Suppressor macrophage treated with lipopolysaccharide for 4 hours (primary cell): ENCODE measurements at places on chromosomes 16 and 17.

DNA sequence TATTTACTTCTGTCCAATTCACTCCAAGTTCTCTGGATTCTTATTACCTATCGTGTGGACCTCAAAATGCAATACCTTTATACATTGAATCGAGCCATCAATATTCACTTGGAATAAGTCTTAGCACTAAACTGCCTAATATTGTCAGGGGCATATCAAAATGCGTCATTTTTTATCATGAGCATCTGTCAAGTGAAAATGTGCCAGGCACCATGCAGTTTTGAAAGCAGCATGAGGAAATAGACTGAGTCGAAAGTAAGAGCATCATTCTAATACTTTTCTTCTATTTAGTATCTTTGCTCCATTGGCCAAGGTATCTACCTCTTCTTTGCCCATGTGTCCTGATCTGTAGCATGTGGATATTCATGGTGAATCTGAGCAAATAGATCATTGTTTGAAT is 1193.4 kb downstream of the CDH11 start:
- DNase-seq = no peak

DNA sequence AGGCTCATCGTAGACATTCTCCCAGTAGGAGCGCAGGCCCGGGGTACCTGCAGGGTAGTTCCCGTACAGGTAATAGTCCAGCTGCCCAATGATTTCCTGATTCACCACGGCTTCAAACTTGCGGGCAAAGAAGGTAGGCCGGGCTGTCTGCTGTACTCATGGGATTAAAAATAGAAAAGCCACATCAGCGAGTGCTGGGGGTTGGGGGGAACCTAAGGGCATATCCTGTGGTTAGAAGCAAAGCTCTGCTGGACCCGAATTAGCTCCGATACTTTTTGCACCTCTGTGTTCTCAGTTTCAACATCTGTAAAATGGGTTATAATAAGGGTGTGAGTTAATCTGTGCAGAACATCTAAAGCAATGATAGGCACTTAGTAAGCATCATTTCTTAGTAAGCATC is 336.2 kb downstream of the XYLT1 start:
- no peak for DNase-seq

DNA sequence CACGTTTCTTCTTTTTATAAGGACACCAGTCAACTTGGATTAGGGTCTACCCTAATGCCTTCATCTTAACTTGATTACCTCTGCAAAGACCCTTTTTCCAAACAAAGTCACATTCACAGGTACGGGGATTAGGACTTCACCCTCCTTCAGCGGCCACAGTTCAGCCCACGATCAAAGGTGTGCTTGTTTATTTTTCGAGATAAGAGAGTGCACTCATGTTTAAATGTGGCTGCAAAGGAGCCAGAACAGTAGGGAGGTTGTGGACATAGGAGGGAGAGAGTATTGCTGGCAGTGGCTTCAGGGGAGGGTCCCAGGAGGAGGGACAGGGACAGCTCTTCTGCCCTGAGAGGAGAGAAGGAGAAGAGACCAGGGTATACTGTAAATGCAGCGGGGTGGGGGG is 46.7 kb downstream of the MGAT5B start:
- DNase-seq = no peak

- no peak for DNase-seq
Observed at GRCh38 chr16:78553268-78554039, 454.0 kb downstream of the WWOX start.

- DNase-seq = no peak
Observed at GRCh38 chr16:81646561-81646960, 132.5 kb upstream of the PLCG2 start.

DNA sequence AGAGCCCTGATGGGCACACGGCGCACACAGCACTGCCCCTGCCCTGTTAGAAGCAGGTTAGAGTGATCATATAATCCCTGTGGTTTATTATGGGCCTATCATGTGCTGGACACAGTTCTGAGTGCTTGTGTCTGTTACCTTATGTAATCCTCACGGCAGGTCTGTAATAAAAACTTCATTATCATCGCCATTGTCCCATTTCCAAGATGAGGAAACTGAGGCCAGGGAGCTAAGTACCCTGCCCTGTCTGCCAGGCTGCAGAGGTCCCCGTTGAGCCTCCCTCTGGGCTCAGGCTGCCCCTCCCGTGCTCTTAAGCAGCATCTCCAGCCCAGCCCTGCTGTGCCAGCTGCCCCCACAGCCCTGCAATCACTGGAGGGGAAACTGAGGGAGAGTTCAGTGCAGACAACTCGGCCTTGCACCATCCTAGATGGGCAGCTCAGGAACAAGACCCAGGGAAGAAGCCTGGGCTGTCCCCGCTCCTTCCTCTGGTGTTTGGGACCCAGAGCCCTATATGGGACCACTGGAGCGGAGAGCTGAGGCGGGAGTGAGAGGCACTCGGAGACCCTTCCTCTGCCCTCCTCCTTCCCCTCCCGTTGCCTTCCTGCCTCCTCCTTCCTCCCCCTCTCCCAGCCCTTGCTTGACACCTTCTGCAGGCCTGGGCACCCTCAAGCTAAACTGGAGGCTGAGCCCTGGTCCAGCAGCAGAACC is 42.0 kb downstream of the WNT3 start:
- no peak for DNase-seq

- no peak for DNase-seq
Observed at GRCh38 chr17:70848785-70849184, 679.5 kb downstream of the KCNJ2 start.

DNA sequence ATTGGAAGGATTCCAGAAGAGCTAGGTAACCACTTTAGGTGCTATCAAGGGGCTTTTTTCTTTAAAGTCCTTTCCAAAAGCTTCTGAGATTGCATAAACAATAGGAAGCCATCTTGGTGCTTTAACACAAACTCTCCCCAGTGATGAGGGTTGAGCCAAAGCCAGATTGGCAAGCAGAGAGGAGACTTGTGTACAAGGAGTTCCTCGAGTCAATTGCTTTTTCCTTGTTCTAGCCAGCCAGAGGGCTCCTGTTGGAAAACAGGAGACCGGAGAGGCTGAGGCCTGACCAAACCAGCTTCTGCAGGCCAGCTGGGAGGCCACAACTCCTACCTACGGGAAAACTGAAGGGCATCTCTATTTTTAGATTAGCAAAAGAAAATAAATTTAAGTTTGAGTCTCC is 46.5 kb downstream of the MAPT start:
- DNase-seq = no peak

- no peak for DNase-seq
Observed at GRCh38 chr17:47120521-47121095, 68.5 kb downstream of the CDC27 start.

DNA sequence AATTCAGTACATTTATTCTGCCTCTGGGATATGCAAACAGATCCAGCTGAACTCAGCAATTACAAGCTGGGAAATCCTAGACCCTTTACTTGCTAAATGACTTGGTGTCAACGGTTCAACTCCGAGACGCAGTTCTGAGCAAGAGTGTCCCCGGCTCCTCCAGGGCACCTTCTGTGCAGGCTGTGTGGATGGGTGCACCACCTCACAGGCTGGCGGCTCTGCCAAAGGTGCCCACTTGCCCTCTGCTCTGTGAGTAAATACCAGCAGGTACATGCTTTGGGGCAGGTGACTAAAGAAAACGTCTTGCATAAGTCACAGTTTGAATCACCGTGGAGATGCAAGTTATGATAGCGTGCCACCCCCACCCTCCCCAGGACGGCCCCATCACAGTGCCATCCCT is 23.3 kb downstream of the MAP1LC3B start:
- no peak for DNase-seq

DNA sequence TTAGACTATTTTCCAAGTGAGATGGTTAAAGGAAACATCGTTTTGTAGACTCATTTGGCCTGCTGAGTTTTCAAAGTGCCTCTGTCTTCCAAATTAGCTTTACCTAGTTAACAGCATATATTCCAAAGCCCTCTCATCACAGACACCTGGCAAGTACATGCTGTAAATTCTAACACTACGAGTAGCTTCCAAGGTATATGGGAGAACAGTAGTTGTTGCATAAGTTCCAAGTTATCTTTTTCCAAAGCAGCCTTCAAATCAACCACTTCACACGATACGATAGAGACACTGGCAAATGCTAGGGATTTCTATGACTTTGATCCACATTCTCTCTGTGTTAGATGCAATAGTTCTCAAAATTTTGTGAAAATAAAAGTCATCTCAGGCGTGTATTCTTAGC is 299.3 kb downstream of the CNTNAP4 start:
- DNase-seq = no peak

GRCh38 chr16:57519796-57520360 is 16.5 kb downstream of the CCDC102A start:
- DNase-seq = peak; percentile 84

DNA sequence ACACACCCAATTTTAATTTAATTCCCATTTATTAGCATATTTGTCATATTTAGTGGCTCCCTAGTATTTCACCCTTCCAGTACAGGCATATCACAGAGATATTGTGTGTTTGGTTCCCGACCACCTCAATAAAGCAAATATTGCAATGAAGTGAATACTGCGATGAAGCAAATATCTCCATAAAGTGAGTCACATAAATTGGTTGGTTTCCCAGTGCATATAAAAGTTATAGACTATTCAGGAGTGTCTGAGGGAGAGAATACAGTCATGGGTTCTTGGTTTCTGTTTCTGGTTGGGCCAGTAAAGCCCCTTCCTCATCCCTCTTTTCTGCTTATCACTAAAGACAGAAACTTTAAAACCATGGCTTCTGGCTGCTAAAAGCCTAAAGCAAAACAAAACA is 295.4 kb upstream of the AXIN2 start:
- DNase-seq = no peak

DNA sequence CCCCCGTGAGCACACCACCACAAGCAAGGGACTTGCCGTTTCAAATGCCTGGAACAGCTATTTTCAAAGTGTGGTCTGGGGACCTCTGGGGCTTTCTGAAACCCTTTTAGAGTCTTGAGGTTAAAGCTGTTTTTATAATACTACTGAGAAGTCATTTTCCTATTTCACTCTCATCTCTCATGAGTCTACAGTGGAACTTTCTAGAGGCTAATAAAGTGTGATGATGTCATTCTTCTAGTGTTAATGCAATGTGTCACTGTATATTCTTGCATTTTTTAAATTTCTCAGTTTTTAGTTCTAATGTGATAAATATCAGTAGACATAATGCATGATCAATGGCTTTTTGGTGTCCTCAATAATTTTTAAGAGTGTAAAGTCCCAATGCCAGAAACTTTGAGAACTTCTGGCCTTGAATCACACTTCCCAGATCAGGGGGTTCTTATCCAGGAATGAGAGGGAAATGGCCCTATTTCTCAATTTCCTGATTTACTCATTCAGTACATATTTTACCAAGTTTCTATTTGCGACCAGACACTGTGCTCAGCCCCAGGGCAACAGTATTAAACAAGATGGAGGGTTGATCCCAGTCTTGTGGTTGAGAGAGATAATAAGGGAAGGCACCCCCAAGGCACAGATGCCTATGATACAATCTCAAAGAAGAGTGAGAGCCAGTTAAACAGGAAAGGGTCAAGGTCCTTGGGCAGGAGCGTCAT is 444.0 kb downstream of the HS3ST3B1 start:
- peak; percentile 87 for DNase-seq

DNA sequence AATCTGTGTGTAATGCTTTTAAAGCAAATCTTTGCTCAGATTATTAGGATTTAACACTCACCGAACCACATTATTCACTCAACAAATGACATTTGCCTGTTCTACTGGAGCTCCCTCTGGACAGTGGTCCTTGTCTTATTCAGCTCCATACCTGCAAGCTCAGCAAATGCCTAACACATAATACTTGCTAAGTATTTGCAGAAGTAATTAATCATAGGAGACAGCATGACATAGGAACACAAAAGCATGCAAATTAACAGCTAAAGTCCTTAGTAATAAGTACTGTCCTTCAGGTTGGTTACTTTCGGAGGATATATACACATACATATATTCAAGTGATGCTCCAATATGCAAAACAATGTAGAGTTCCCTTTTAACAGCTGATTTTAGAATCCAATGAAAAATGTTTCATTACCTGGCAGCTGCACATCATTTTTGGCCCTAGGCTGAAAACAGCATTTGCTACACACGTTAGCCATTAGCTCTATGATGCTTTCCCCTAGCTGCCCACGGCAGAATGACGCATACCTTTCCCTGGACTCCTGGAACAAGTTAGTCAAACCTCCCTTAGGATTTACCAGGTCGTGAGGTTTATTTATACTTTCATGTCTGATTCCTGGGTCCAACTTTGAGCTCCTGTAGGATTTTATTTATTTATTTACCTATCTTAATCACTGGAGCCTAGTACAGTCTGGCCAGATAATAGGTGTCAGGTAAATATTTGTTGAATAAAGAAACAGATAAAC is 8.6 kb downstream of the BRD7 start:
- DNase-seq = no peak

GRCh38 chr17:29383686-29384085 is 6.5 kb upstream of the TAOK1 start:
- DNase-seq = no peak

GRCh38 chr17:36008998-36009665 is 7.8 kb upstream of the CCL15 start:
- DNase-seq = peak; percentile 19

DNA sequence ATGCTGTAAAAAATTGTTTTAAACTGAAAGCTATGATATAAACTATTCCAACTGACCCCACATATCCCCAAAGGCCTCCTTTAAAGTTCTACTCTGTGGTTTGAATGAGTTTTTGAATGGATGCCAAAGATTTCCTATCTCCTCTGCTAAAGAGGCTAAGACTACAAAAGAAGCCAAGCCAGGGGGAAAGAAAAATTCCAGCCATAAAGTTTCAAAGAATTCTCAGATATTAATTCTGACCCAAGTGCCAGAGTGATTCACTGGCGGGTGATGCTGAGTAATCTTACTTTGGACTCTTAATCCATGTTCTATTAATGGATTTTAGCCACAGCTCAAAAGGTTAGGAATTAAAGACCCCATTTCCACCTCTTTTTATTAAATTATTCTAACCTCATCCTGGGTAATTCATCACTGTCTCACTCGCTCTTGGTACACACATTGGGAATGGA is 60.7 kb downstream of the HS3ST3A1 start:
- no peak for DNase-seq

DNA sequence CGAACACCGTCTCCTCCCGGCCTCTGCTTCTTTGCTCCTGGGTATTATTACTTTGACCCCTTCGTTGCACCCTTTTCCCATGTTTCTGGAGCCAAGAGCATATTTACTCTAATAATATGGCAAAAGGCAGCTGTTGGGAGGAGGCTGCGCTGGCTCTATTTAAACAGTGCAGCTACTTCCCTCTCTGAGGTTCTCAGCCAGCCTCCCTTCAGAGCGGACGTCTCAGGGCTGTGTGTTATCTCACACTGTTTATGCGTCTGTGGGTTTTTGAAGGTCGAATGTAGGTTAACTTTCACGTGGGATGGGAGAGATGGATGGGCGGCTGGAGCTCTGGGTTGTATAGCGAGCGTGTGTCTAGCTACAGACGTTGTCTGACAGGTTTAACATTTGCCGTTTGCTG is 45.3 kb downstream of the COX4I1 start:
- DNase-seq = peak; percentile 40
